MM.1S (cell line): ENCODE measurements at places on chromosomes 6 and 20.

- no peaks in the 10 kb centered on the region for H3K36me3 ChIP-seq
- no peak overlapping the region for H3K27ac ChIP-seq
- no peak overlapping the region for H3K4me3 ChIP-seq
- H3K4me1 ChIP-seq, result no peaks in the 10 kb centered on the region
These were observed 92.8 kb downstream of the FNDC1 start for GRCh38 chr6:159261995-159262394.

GRCh38 chr20:44856856-44857448 lies 28.6 kb upstream of the YWHAB start:
- H3K36me3 ChIP-seq, result no peaks in the 10 kb centered on the region
- H3K27me3 ChIP-seq, result no peaks in the 10 kb centered on the region
- H3K4me1 ChIP-seq, result no peaks in the 10 kb centered on the region
- H3K27ac ChIP-seq, result no peak overlapping the region

DNA sequence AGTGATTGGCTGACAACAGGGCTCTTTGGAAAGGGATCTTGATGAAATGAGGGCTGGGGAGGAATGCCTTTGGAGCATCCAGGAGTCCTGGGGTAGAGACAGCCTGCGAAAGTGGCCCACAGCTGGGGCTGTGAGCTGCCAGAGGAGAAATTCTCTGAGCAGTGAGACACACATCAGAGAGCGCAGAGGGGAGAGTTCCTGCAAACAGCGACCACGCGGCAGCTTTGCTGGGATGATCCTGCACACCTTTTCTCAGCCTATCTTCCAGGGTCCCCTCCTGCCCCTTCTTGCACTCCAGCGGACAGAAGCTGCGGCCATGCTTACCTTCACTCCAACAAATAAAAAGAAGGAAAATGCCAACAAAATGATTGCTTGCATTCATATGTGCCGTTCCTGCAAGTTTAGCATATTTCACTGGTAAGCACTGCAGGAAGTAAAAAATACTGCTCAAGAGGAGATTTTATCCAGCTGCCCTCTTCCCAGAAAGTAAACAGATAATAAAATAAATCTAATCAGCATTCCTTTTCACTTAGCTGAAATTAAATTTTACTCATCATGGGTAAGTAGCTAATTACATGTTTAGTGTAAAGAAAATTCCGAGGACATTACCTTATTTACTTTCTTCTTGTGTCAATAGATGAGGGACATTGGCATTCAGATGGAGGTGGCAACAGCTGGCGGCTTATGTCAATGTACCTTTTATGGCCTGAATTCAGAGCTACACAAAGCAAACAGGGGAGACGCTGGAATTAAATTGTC lies 339.9 kb upstream of the ARID1B start:
- no peak for DNase-seq
- H3K36me3 ChIP-seq, result no peaks in the 10 kb centered on the region
- no peaks in the 10 kb centered on the region for H3K27me3 ChIP-seq
- no peaks in the 10 kb centered on the region for H3K4me1 ChIP-seq
- H3K27ac ChIP-seq, result no peak overlapping the region
- no peak overlapping the region for H3K4me3 ChIP-seq

- no peaks in the 10 kb centered on the region for H3K4me1 ChIP-seq
- H3K36me3 ChIP-seq, result no peaks in the 10 kb centered on the region
- H3K4me3 ChIP-seq, result no peak overlapping the region
- H3K27ac ChIP-seq, result no peak overlapping the region
- no peak for DNase-seq
- H3K27me3 ChIP-seq, result no peaks in the 10 kb centered on the region
These were observed 118.9 kb upstream of the SMLR1 start for GRCh38 chr6:130708338-130708737.

GRCh38 chr20:36219671-36220220 lies 16.5 kb upstream of the AAR2 start:
- H3K27me3 ChIP-seq, result no peaks in the 10 kb centered on the region
- DNase-seq, result no peak
- no peak overlapping the region for H3K27ac ChIP-seq

DNA sequence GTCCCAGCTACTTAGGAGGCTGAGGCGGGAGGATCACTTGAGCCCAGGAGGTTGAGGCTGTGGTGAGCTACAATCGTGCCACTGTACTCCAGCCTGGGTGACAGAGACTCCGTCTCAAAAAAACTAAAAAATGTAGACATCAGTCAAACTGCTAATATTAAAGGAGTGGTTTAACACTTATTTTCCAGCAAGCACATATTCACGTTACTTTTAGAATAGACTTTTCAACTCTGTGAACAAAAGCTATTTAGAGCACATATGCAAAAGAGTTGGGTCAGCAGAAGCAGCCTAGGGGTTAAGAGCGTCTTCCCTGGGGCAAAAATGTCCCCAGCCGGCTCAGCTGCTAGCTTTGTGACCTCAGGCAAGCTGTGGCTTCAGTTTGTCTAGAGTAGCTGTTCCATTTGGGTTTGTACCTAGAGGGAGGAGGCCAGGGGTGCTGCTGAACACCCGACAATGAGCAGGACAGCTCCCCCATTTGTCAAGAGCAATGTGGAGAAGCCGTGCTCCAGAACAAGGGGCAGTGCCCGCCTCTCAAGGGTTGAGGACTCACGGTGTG lies 62.5 kb upstream of the PTGIS start:
- no peaks in the 10 kb centered on the region for H3K36me3 ChIP-seq
- H3K4me3 ChIP-seq, result no peak overlapping the region
- no peaks in the 10 kb centered on the region for H3K27me3 ChIP-seq
- H3K4me1 ChIP-seq, result peaks cover 20% of the 10 kb centered on the region

- no peak overlapping the region for H3K4me3 ChIP-seq
- H3K4me1 ChIP-seq, result no peaks in the 10 kb centered on the region
- no peaks in the 10 kb centered on the region for H3K36me3 ChIP-seq
- no peak overlapping the region for H3K27ac ChIP-seq
- DNase-seq, result no peak
These were observed 9.3 kb upstream of the SALL4 start for GRCh38 chr20:51811514-51812128.

GRCh38 chr6:136526196-136526930 lies 23.9 kb downstream of the MAP7 start:
- H3K4me1 ChIP-seq, result no peaks in the 10 kb centered on the region
- DNase-seq, result no peak
- no peaks in the 10 kb centered on the region for H3K36me3 ChIP-seq
- H3K27me3 ChIP-seq, result no peaks in the 10 kb centered on the region
- H3K4me3 ChIP-seq, result no peak overlapping the region

- no peaks in the 10 kb centered on the region for H3K4me1 ChIP-seq
- H3K27me3 ChIP-seq, result no peaks in the 10 kb centered on the region
- DNase-seq, result no peak
- no peak overlapping the region for H3K27ac ChIP-seq
These were observed 199.7 kb downstream of the FOXC1 start for GRCh38 chr6:1809291-1809988.

DNA sequence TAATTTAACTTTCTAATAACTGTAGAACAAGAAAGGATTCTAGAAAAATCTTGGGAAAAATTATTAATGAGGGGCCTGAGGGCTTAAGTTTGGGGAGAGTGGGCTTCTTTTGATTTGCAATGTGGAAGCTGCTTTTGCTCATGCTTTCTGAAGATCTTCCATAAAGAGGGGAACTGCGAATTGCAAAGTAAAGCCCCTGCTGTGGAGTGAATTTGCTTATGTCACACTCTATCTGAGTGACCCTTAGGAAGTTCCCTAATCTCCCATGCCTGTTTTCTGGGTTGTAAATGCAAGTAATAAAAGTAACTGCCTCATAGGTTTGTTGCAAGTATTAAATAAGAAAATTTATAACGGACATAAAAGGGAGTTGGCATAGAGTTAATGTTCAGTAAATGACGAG lies 301.2 kb downstream of the PLCB1 start:
- no peaks in the 10 kb centered on the region for H3K27me3 ChIP-seq
- no peak for DNase-seq
- no peak overlapping the region for H3K4me3 ChIP-seq

DNA sequence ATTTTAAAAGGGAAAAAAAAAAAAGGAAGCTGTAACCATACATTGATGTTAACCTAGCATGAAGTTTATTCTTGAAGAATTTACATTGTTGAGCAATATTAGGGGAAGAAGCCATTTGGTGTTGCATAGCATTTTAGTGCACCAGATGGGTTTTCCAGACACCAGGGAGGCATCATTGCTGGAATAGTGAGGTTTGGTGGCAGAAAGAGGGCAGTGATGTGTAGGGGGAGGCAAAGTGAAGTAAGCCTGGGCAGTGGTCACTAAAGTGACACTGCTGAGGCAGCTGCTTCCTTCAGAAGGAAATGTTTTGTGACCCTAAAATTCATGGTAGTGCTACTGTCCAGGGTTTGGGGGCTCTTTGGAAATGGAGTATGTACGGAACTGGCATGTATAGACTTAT lies 2.6 kb downstream of the TOMM6 start:
- H3K36me3 ChIP-seq, result no peaks in the 10 kb centered on the region
- peaks cover 9% of the 10 kb centered on the region for H3K27me3 ChIP-seq
- H3K4me1 ChIP-seq, result peaks cover 7% of the 10 kb centered on the region; the same call in 1 of the 2 replicates
- no peak overlapping the region for H3K4me3 ChIP-seq
- no peak overlapping the region for H3K27ac ChIP-seq

GRCh38 chr20:31527266-31527665 lies 13.0 kb downstream of the HM13 start:
- no peak for DNase-seq
- H3K27me3 ChIP-seq, result no peaks in the 10 kb centered on the region
- H3K36me3 ChIP-seq, result peaks cover 28% of the 10 kb centered on the region
- no peak overlapping the region for H3K27ac ChIP-seq
- H3K4me3 ChIP-seq, result no peak overlapping the region
